GM23248 (cell line): ENCODE measurements at places on chromosomes 7 and 10. TPM values are rescaled to one million over a fixed set of nuclear protein-coding genes. Genes with fewer than 3 reads are reported as not detected.

DNA sequence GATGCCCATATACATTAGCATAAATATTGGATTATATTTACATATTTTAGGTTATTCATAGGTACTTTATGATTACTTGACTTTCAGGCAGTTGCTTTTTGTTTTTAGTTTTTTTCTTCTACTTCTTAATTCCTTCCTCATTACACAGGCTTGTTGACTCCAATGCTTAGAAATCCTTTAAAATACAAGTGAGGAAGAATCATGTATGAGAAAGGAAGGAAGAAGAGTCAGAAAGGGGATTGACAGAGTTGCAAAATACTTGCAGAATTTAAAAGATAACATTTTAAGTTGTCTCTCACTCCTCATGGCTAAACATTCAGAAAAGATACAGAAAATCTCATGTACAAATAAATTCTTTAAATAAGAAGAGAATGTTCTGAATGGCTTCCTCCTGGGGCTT lies 61.9 kb downstream of the ATXN7L1 start:
- no peak for DNase-seq

The UCN3 gene
- not detected in 2 replicates for total RNA-seq

- DNase-seq = no peak
Observed at GRCh38 chr7:110119883-110120581, 970.9 kb upstream of the LRRN3 start.

The NRAP gene
- total RNA-seq = not detected in 2 replicates

The SAP25 gene
- total RNA-seq = not detected in 2 replicates

The LRIT1 gene
- total RNA-seq = not detected in 2 replicates

The GCK gene
- 0.11 TPM in 1 of 2 replicates, not detected in the other for total RNA-seq

The STYXL1 gene
- 31.5 and 42.5 TPM in 2 replicates for total RNA-seq

DNA sequence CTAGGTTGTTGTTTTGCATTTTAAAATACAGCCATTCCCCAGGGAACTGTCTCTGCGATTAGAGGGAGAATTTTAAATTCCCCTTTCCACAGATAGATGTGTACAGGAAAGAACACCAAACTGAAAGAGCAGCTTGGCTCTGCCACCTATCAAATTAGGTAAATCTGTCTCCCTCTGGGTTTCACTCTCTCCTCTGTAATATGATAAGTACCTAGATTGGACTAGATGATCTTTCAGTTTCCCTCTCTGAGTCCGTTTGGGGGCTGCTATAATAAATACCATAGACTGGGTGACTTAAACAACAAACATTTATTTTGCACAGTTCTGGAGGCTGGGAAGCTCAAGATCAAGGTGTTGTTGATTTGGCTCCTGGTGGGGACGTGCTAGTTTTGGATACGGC lies 186.0 kb downstream of the KIF20B start:
- DNase-seq = no peak

The HOXA6 gene
- total RNA-seq = 0.51 and 3.2 TPM in 2 replicates

- no peak for DNase-seq
Observed at GRCh38 chr7:85275204-85275603, 88.3 kb upstream of the SEMA3D start.

DNA sequence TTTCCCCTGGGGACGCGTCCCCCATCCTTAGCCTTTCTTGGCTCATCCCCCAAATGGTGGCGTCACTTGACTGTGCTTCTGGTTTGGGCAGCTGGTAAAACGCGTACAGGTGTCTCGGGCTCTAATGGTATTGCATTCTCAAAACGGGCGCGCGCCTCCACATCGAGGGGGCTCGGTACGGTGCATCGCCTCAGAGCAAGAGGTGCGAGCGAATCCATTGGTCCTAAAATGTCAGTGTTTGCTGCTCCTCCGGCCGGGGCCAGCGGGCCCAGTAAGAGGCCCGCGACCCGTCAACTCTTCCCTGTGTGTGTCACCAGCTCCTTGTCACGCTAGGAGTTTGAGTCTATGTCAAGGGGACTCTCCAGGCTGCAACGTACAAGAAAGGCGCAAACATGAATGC lies 90.6 kb upstream of the SH2B2 start:
- no peak for DNase-seq

GRCh38 chr10:70596110-70596798 lies 6.3 kb downstream of the PRF1 start:
- DNase-seq = no peak

DNA sequence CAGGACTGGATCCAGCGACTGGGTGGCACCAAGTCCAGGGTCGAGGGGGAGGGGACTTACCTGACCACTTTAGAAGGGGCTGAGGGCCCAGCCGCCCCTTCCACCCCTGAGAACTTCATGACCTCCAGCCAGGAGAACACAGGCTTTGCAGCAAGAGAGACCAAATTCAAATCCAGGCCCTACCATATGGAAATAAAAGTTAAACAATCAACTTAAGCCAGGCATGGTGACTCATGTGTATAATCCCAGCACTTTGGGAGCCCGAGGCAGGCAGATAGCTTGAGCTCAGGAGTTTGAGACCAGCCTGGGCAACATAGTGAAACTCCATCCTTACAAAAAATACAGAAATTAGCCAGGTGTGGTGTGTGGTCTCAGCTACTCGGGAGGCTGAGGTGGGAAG lies 61.9 kb downstream of the COL13A1 start:
- peak; percentile 71 for DNase-seq

- no peak for DNase-seq
Observed at GRCh38 chr10:17120694-17121093, 8.9 kb downstream of the CUBN start.

GRCh38 chr10:73017955-73018480 lies 63.4 kb upstream of the PLA2G12B start:
- no peak for DNase-seq

DNA sequence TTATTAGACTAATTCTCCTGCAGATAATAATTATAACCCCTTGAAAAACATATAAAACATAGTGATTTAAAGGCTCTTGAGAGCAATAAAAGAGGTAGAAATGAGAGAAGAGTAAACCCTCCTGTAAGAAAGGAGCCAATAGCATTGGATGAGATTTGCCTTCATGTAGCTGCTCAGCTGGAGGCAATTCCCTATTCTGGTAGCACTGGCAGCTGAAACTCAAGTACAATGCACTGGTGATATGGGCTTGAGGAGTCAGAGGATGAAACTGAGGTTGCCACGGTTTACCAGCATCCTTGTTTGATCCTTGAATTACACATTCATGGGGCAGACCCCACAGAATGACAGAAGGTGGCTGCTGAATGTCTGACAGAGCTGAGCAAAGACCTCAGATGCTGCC lies 76.4 kb downstream of the CTTNBP2 start:
- no peak for DNase-seq

GRCh38 chr7:45157653-45158401 lies at the start of gene RAMP3:
RAMP3 (plus strand) TSS chr7:45157791; CDS start chr7:45157829, 38 bp downstream.
- DNase-seq = peak; percentile 15
